Frontal cortex (tissue), 4 donors: ENCODE measurements at places on chromosomes 7 and 10.

DNA sequence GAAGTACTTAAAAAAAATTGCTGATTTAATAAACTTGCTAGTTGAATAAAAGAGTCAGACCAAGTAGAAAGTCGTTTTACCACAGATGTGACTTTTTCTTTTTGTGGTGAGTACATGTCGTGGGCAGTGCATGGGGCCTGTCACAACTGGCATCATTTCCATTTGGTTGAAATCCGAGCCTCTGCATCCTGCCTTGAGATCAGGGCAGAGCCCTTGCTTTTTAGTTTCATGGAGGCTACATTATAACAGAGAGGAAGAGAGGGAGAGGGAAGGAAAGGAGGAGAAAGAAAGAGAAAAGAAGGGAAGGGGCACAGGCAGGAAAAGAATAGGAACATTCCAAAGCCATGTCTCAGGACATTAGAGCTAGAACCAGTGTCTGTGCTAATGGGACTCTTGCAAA is 20.4 kb upstream of the INSYN2A start:
- DNase-seq = no peak

DNA sequence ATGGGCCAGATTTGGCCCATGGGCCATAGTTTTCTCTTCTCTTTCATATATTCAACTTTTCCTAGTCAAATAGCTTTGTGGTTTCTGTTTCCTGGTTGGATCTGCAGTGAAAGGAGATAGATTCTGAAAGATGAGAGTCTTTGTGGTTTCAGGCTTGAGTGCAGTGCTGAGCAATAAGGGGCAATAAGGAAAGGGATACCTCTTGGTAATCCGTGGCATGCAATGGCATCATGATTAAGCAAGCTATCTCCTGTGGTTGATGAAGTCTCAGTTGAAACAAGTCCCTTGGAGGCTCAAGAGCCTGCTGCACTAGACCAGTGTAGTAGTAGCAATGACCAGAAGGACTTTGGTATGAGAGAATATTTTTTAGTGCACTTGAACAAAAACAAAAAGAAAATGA is 187.7 kb upstream of the CNTNAP2 start:
- no peak for DNase-seq

GRCh38 chr10:101063050-101063525 is 1.3 kb downstream of the KAZALD1 start:
- DNase-seq = no peak

DNA sequence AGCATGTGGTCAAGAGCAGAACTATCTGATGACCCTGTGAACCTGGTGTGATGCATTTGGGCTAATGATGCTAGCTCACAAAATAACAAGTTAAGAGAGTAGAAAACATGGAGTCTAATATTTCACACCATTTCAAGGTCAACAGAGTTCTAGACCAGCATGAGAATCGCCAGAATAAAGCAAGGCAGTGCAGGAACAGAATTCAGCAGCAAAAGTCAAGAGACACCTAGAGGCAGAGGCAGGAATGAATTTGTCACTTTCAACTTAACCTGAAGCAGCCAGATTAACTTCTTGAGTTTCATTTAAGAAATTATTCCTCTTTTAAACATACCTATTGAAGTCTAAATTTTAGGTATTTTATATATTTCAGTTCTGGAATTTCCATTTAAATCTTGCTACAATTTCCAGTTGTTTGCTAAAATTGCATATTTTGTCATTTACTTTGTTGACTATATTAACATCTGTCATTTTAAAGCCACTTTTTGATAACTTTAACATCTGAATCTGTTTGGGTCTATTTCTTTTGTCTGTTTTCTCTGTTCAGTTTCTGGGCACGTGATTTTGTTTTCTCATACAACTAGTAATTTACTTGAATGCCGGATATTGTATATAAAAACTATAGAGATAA is 44.2 kb upstream of the PRSS58 start:
- DNase-seq = no peak

GRCh38 chr10:114188001-114188400 is 8.8 kb downstream of the TDRD1 start:
- no peak for DNase-seq

DNA sequence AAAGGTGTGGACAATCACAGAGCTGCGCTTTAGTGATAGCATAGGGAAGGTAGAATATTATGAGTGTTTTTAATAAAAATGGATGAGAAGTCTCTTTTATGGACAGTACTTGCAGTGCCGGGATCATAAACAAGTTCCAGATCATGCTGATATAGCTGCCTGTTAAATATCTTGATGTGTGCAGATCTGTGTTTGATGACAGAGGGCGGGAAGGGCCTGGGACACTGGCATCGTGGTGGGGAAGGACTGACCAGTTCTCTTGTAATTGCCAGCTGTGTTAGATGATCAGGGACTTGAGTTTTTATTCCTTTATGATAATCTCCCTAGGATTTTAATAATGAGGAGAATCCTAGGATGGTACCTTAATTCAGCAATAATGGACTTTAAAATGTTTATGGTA is 14.6 kb downstream of the SND1 start:
- no peak for DNase-seq

GRCh38 chr7:95102662-95103061 is 195.3 kb downstream of the PPP1R9A start:
- no peak for DNase-seq

DNA sequence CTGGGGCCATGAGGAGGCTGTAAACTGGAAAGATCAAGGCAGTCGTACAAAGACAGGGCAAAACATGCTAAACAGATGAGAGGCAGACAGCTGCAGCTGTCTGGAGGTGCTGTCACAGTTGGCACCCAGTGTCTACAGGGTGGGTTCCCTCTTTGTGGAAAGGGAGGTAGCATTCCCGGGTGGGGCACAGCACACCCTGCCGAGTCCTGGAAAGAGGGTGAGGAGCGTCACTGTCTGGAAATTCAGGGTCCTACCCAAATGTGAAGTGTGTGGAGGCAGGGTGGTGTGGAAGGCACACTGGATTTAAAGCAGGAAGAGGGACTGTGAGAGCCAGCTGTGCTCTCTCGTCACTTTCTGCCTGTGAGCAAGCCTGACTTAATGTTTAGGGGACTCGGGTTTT is 356.2 kb downstream of the SDK1 start:
- no peak for DNase-seq

DNA sequence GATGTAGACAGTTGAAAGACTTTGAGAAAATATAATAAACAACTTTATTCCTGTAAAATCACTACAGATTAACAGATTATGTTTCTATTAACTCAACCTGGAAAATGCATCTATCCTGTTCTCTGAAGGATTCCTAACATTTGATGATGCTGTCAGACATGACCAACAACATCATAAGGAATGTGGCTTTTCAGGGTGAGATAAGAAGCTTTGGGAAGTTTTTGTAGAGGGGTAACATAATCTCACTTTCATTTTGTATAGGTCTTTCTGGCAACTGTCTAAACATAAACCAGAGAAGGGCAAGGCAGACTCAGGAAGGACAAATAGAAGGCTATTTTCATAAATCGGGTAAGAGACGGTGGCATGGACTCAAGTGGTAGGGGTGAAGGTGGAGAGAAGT is 112.2 kb downstream of the TES start:
- DNase-seq = no peak

DNA sequence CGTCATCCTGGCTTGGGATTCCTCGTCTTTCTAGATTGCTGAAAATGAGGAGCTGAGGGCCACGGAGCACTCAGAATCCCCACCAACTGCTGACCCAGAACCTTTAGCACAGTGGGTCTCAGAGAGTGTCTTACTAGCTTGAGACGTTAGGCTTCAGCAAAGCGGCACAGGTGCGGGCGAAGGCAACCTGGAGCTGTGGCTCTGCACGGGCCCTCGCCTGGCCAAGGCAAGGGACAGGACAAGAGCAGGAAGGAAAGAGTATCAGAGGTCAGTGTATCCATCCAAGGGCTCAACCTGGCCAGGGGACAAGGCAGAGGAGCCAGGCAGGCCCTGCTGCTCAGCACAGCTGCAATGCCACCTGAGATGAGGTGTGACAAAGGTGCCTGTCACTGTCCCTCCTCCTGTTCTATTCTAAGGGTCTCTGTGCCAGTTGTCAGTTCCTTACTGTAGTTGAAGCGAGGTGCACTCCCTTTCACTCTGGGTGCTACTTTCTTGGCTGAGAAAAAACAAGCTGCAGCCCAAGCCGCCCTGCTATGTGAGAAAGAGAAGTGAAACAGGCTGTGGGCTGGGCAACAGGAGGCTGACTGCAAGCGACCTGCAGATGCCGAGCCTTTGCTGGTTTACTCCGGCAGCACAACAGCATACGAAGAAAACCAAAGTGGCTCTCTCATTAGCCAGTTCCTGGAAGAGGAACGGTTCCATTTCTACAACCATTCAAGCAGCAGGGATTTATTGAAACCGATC is 33.3 kb upstream of the KDM7A start:
- no peak for DNase-seq

GRCh38 chr10:93703841-93704240 is 1.4 kb upstream of the FRA10AC1 start:
- DNase-seq = no peak

DNA sequence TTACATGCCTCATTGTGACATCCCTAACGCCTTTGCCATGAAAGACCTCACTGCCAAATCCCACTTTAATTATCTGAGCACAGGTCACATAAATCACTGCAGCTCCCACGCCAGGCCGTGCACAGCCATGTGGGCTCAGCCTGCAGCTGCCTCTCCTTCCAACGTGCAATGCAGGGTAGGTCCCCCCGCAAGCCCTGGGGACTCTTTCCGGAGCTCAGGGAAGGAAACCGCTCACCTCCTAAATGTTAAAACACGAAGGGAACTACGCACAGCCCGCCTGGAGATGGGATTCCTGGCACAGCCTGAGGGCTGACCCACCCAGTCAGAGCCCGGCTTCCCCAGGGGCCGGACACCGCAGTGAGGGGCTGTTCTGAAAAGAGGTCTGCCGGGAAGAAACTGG is 128.0 kb downstream of the MAD1L1 start:
- DNase-seq = no peak

- DNase-seq = peak; percentile 69
Observed at GRCh38 chr10:11684717-11685645, 57.2 kb upstream of the ECHDC3 start.

DNA sequence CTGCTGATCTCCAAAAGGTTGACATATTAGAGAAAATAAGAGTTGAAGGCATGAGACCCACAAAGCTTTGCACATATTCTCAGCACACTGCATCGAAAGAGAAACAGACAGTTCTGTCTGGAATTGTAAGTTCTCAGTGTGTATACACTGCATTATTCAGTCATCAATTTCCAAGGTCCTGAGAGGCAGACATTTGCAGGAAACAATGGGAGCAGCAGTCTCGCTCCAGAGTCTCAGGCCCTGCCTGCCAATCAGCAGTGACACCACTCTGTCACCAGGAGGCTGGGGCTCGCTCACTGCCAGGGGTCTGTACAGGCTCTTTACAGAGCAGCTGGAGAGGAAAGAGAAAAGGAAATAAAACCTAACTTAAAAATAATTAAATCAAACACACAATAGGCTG is 36.3 kb downstream of the JAZF1 start:
- no peak for DNase-seq

DNA sequence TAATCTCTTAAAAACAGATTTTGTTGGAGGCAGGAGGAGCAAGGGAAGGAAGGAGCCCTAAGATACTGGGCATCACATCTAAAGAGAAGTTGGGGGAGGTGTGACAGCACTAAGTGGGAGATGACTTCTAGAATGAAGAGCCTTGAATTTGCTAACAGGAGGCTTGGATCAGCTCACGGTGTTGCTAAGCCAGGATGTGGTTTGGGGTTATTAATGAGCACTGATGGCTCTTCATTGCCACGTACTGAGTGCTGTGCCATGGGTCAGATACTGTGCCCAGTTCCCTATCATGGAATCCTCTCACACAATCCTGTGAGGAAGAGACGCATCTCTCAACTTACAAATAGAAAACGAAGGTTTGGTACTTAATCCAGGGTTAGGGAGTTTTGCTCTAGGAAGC is 78.5 kb downstream of the C7orf25 start:
- DNase-seq = no peak

DNA sequence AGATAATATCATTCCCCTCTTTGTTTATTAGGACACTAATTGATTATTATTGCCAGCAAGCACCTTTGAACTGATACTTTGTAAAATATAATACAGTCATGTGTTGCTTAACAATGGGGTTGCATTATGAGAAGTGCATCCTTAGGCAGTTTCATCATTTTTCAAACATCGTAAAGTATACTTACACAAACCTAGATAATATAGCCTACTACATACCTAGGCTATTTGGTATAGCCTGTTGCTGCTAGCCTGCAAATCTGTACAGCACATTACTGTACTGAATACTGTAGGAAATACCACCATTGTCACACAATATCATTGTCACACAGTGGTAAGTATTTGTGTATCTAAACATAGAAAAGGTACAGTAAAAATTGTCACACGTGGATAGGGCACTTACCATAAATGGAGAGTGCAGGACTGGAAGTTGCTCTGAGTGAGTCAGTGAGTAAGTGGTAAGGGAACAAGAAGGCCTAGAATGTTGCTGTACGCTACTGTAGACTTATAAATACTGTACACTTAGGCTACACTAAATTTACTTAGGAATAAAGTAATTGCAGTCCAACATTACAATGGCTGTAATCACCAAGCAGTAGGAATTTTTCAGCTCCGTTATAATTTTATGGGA is 70.7 kb downstream of the LCOR start:
- DNase-seq = no peak

DNA sequence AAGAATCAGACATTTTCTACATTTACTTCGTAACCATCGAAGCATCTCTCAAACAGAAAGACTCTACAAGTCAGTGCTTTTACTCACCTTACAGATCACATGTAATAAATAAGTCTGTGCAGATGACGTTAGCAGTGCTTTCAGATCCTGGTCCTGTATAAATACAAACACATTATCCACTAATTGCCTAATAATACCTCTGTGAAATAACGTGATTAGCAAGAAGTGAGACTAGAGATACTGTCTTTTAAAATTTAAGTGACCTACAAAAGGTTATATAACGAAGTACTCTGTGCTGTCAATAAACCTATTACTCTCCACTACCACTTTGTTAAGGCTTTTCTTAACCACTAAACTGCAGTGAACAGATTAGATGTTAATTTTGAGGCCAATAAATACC is 246.9 kb downstream of the NSUN6 start:
- no peak for DNase-seq

DNA sequence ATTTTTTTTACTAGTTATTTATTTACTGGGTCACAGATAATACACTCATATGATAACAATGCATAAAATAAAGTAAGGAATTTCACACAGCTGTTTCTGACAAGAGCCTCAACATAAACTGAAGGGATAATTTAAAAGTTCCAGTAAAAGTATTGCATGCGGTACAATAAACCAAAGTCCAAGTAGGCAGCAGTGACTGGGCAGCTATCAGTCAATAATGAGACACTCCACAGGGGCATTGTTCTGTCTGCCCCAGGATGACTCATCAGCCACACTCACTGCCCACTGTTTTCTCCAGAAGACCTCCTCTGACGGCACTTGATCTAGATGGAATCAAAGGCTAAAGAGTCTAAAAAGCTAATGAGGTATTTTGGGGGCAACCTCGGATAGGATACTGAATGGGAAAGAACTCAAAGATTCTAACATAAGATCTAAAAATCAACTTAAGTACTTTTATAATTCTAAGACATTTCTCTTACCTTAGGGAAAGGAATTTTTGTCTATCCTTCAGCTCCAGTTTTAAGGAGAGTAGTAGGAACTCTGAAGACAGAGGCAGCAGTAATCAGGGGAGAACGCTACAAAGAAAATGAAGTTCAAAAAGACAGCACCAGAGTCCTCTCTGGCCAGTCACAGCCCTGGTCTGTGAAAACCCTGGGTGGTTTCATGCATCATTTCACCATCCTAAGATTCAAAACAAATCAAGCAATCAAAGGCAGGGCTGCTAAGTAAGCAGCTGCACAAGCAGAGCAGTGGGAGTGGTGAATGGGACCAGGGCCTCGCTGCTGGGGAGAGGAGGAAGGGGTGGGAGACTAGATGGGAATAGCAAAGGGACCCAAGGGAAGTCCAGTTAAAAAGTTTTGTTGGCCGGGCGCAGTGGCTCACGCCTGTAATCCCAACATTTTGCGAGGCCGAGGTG is 175.1 kb downstream of the AVL9 start:
- DNase-seq = no peak
